Tongue (tissue), 3 donors: ENCODE measurements at places on chromosomes 3 and 15.

DNA sequence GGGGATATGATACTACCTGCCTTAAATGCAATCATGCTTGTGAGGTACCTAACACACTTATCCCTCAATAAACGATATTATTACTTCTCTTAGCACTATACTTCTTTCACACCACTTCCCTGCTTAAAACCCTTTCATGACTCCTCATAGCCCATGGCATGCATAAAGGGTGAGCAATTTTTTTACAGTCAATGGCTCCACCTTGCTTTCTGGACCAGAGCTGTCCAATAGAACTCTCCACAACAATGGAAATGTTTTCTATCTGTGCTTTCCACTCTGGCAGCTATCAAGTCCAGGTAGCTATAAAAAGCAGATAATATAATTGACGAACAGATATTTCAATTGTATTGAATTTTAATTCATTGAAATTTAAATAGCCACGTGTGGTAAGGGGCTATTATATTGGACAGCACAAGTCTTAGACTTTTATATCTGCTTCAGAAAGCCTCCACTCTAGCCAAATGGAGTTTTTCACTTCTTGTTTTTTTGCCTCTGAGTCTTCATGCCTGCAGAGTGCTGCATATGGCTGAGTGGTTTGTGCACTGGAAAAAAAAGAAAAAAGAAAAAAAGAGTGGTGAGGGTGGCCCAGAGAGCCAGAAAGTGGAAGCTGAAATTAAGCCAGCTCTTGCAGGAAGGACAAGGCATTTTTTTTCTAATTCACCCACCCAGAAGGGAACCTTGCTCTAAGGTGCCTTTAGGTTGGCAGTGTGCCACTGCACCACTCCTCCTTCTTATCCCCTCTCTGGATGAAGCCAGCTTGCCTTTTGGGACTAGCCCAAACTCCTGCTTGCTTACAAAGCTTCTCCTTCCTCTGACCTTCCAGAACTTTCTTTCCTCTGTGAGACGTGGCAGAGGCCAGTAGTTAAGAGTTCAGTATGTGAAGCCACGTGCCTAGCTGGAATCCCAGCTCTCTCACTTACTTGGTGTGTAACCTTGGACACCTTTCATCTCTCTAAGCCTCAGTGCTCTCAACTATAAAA is 239.0 kb upstream of the LRTM1 start:
- DNase-seq, result no peak

GRCh38 chr3:172125053-172125452 is 85.7 kb downstream of the FNDC3B start:
- DNase-seq, result no peak

- DNase-seq, result no peak
Measured at GRCh38 chr3:171865191-171865865, 22.2 kb downstream of the TMEM212 start.

DNA sequence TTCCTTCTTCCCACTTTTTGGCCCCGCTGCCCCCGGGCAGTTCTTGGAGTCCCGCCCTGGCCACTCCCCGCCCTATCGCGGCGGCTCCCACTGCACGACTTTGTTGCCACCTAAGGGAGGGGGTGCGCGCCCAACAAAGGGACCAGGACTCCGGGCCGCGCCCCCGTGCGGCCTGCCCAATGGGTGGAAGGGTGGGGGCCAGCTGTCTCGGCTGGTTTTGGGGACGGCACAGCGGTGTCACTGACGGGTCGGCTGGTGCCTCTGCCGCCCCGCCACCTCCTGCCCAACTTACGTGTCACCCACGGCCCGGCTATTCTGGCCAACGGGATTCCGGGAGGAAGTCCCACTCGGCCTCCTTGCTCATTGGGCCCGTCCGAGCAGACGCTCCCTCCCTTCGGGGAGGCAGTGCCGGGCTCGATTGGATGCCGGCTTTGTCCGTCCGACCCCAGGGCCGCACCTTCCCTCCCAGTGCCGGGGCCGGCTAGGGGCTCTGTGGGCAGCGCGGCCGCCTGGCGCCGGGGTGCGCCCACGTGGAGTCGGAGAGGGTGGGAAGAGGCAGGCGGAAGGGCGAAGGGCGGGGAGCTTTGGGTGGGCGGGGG is at the start of gene GOLIM4:
TSS of gene GOLIM4 (minus strand) at position 314 of the 599 bp plus-strand sequence. CDS start 639 bp downstream, outside the sequence.
- DNase-seq, result peak; percentile 98

DNA sequence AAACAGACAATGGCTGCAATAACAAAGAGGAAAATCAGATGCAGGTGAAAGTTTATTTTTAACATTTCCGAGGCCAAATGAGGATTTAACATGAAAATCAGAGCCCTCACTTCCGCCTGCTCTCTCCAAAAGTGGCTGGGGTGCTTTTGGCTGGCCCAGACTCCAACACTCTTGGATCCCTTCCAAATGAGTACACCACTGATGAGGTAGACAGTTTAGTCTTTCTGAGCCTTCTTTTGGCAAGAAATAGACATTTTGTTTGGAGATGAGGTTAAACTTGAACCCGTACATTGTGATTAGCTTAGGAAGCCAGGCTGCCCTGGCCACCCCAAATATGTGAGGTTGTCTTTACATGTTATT is 51.0 kb upstream of the TRA2B start:
- DNase-seq, result peak; percentile 40

DNA sequence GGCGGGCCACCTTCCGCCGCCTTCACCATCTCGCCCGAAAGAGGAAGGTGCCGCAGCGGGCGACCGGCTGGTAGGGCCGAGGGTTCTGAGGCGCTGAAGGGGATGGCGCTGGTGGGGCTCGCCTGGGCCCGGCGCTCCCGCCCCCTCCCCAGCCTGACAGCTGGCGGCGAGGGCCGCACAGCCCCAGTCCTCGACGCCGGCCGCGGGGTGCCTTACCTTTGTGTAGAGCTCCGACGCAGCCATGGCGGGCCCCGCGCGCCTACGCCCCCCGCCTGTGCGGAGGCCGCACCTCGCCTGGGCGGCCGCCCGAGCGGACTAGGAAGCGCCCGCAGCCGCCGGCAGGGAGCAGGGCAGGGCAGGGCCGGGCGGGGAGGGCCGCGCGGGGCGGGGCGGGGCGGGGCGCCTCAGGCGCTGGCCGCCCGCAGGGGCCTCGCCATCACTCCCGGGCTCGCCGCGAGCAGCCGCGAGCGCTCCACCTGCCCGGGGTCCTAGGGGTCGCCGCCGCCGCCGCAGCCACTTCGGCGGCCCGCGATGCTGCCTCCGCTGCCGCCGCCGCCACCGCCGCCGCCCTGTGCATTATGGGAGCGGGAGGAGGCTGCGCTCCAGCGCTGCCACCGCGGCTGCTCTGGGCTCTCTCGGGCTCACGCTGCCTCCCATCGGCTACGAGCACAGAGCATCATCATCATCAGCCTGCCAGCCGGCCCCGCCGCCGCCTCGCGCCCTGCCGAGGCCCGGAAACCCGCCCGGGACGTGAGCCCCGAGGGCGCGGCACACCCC is at the start of gene MYO5A:
TSS of gene MYO5A (minus strand) at position 317 of the 777 bp plus-strand sequence. CDS start at position 243, 74 bp downstream.
- DNase-seq, result peak; percentile 76
